Left ventricle myocardium superior (tissue), 1 donor: ENCODE measurements at places on chromosomes 3 and 15. TPM values are rescaled to one million over a fixed set of nuclear protein-coding genes. Genes with fewer than 3 reads are reported as not detected.

GRCh38 chr15:39579487-39580116 lies 1.3 kb upstream of the THBS1 start:
- DNase-seq: peak; percentile 80

DNA sequence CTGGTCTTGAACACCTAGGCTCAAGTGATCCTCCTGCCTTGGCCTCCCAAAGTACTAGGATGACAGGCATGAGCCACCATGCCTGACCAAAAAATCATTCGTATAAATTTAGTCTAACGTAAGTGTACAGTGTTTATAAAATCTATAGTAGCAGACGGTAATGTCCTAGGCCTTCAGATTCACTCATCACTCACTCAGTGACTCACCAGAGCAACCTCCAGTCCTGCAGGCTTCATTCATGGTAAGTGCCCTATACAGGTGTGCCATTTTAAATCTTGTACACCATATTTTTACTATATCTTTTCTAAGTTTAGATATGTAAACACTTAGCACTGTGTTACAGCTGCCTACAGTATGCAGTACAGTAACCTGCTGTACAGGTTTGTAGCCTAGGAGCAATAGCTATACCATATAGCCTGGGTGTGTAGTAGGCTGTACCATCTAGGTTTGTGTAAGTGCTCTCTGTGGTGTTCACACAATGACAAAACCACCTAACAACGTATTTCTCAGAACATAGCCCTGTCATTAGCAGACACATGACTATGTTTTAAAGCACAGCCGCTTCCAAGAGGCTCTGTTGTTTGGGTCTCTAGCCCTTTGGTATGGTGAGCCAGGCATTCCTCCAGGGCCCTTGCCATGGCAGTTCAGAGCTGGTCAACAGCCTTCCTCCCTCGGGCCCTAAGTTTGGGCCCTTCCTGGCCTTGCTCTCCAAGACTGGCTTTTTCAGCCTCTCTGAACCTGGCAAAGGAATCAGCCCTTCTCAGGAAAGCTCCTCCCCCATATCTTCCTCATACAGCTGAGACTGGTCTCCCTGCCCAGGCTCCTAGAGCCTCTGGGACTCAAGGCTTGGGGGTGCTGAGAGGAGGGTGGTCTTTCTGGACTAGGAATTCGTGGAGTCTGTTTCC lies 1.9 kb upstream of the CCDC9B start:
- no peak for DNase-seq

- DNase-seq: peak; percentile 90
These were observed 91.1 kb upstream of the KLF13 start for GRCh38 chr15:31235311-31236183.

GRCh38 chr3:140344601-140345205 lies 333.2 kb upstream of the TRIM42 start:
- no peak for DNase-seq

DNA sequence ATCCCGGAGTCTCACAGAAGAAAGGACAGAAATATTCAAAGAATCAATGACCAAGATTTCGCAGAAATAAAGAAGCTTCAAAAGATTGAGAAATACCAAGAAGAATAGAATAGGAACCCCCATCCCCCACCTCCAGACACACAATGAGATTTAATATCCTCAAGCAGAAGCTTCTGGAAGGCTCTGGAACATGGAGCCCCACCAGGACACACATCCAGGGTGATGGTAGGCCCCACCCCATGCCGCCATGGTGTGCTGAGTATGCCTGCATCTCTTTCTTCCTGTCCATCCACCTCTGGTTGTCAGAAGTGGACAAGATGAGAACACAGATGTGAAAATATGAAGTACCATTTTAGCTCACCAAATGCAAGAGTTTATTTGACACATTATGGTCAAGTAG lies 19.3 kb downstream of the PRR23E start:
- no peak for DNase-seq

The CFAP20DC gene
- 0.22 TPM for total RNA-seq

DNA sequence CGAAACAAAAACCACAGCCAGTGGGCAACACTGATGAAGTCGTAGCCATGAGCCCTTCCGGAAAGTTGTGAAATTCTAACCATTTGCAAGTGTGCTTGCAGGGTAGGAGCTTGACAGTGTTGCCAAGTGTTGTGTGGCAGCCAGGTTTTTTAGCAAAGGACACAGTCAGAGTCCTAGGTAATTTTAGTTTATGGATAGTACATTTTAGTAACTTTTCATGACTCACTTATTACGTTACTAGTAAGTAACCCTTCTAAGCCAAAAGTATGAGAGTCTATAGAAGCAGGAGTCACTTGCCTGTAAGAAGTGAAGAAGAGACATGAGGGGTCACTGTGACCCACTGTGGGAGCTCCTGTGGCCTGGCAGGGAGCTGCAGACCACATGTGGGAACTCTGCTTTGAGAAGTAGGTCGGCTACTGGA lies 54.8 kb upstream of the ADPGK start:
- no peak for DNase-seq

The DUOX1 gene
- total RNA-seq: 0.50 TPM

The TLR9 gene
- total RNA-seq: 0.17 TPM

GRCh38 chr3:76820481-76820880 lies 219.4 kb upstream of the ROBO2 start:
- no peak for DNase-seq

The POU1F1 gene
- total RNA-seq: not detected

- DNase-seq: no peak
These were observed 22.2 kb upstream of the ZNF710 start for GRCh38 chr15:89978914-89979313.

DNA sequence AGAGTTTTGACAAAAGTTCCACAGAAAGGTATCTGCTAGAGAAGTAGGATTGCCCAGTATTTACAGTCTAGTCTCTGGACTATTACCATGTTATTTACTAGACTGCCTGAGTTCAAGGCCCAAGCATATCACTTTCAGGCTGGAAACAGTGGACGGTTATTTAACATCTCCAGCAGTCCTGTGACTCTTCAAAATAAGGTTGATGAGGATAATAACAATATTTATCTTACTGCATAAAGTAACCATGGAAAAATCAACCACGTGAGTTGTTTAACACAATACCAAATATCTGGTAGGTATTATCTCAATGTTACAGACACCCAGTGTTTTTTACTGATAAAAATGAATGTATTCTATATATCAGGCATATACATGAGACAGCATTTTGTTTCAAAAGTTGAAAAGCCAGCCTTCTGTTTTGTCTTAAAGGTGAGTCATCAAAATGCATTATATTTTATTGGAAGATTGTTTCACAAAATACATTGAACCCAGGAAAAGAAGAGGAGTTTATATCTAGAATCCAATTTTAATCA lies 535.8 kb downstream of the TBL1XR1 start:
- no peak for DNase-seq

GRCh38 chr3:11154953-11155325 lies 646 bp downstream of the HRH1 start:
- DNase-seq: no peak

The PIGBOS1 gene
- total RNA-seq: 6.3 TPM

GRCh38 chr15:80743189-80743833 lies 35.9 kb upstream of the CEMIP start:
- DNase-seq: no peak

DNA sequence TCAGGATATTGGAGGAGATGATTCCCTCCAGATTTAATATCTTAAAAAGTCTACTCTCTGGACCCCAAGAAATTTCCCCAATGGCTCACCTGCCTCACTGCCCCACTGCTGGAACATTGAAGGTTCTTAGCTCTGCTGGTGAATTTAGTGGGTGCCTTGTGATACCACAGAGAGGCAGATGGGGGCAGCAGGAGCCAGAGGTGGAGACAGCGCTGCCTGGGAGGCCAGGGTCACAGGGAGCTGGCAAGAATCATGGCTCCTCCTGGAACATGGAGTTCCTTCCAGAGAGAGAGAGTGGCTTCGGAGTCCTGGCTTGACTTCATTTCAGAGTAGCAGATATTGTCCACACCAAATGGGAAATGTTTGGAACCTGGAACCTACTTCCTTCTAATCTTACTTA lies 263.5 kb upstream of the CFAP20DC start:
- peak; percentile 72 for DNase-seq

DNA sequence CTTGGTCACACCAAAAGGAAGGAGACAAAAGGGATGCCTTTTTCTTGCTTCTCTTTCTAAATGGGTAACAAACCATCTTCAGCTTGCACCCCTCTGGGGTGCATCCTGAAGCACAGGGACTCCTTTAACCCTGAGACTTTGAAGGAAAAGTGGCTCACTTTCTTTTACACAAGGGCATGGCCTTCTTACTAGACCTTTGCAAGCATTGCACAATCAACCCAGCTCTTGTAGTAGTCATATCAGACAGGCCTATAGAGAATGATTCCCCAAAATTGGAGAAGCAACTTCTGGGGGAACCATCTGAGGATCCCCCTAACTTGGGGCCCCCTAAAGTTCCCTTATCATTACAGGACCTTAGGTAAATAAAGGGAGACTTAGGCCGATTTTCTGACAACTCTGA lies 56.1 kb upstream of the GK5 start:
- no peak for DNase-seq

DNA sequence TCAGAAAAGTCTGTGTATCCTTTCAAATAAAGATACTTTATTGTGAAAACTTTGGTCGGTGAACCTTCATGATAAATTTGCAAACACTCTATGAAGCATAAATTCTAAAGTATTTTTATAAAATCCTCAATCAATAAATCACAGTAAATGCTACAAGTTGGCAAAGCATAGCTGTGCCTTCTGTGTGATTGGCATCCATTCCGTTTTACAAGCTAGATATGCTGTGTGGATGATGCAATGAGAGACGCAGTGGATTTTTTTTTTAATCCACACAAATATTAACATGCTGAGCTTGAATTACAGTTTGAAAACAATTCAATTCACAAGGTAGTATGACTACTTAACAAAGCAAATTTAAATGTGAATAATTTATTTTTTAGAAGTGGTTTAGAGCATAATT lies 937.2 kb downstream of the ZPLD1 start:
- DNase-seq: no peak

DNA sequence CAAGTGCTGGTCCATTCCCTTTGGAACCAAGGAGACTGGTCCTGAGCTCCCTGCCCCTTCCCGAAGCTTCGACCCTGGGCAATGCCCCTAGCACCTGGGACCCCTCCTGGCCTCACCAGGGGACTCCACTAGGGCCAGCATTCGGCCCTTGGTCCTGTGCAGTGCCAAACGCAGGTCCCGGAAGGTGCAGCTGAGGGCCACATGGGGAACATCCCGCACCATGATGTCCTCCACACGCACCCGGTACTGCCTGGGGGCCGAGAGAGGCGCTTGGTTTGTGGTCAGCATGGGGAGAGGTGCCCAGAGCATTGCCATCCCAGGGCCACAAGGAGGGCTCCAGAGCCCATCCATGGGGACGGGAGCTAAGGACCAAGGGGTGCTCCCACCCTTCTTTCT lies 7.9 kb downstream of the CLCN2 start:
- DNase-seq: peak; percentile 26
